AML-193 (cell line): ENCODE measurements at places on chromosomes 12 and 14.

DNA sequence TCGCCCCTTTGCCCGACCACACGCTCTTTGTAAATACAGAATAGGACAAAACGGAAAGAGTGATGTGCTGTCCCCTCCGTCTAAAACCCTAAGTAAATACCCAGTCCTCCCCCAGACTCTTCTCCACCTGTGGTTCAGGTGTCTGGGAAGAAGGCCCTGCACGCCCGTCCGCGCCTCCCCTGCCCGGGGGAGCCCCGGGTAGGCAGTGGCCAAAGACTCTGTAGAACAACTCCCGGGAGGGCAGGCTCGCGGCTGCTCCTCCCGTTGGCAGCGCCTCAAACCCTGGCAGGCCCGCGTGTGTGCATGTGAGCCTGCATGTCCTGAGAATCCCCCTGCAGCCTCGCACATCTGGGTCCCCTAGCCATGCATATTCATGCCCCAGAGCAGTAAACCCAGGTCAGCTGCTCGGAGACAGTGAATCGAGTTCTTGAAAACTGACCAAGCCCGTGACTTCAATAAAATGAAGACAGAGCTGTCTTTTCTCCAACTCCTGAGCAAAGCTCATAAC is 165.8 kb downstream of the MON2 start:
- DNase-seq = no peak

GRCh38 chr14:44204061-44204835 is 302.8 kb downstream of the FSCB start:
- no peak for DNase-seq

- no peak for DNase-seq
These were observed 134.6 kb downstream of the OTOGL start for GRCh38 chr12:80233926-80234325.

DNA sequence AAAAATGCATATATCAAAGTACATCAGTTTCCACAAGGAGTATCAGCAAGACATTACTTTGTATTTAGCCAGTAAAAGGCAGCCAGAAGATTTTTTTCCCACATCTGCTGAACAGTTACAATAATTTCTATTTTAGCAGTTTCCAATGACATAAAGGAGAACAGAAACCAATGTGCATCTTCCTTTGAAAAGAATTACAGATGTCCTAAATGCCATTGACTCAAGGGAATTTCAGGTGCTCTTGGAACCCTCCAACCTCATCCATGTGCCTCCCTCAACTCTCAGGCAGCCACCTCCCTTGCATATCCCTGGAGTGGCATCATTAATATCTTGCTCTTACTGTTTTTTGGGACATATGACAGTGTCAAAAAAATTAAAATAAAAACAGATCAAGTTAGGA is 62.2 kb upstream of the ST8SIA1 start:
- DNase-seq = no peak

DNA sequence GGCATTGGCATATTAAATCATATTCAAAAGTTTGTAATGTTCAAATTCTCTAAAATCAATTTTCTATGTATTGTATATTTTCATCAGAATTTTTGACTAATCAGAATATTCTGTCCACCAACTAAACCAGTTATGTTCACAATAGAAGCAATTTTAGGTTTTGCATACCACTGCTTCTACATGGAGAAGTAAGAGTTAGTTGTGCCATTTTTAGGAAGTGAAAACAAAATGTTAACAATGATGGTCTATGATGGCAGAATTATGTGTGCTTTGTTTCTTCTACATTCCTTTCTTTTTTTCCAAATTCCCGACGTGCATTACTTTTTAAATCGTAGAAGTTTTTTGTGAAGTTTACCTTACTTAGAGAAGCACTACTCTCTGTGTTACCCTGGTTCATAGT is 29.5 kb downstream of the ABHD12B start:
- no peak for DNase-seq

DNA sequence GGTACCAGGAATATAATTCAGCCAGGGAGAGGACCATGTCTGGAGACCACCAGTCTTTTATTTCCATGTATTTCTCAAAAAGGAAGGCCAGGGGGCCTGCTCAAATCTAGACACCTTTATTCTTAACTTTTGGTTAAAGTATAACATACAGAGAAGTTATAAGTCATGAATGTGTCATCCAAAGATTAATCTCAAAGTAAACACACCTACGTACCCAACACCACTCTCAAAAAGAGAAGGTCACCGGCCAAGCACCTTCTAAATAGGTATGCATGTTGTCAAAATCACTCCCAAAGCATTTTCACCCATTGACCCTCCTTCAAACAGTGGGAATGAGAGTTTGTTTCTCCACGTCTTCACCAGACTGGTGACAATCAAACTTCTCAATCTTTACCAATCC is 60.0 kb upstream of the FZD10 start:
- DNase-seq = no peak

DNA sequence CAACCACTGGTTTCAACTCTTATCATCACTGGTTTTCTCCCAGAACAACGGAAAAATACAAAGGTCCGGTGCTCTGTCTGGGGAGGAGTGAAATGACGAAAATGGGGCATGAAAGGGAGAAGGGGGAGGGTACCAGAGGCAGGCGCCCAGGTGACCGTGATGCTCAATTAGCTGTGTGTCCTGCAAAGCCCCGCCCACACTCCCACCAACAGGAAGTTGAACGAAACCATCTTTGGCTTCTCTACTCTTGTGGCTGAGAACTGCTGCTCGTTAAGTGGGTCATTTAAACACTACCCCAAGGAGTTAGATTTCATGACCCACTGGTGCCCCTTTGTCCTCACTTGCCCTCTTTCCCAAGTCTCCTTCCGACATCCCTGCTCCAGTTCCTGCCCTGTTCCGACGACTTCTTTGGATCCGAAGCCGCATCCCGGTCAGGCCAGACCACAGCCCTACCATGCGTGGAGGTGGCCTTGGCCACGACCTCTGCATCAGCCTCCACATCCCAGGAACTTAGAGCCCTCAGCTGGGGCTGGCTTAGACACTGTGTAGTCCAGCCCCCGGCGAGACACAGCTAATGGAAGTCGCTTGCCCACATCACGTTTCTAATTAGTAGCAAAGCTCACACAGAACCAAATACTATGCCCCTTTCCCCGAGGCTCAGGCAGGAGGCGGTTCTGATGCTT is 11.4 kb upstream of the LRTM2 start:
- no peak for DNase-seq

GRCh38 chr14:64060199-64060545 is 207.4 kb downstream of the SYNE2 start:
- DNase-seq = no peak

DNA sequence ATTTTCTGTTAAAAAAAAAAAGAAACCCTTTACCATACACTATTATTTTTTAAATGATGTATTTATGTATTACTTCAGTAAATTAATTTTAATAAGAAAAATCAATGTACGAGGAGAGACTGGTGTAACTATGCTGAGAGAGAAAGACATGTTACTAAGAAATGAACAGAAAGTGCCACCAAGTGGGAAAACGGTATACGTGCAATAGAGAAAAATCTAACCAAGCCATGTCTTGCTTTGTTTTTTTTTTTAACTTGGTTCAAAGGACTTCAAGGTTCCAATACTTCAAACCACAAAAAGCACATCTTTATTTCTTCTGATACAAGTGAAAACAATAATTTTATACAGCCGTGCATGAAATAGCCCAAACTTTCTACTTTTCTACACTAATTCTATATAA is 22.9 kb downstream of the NDUFA12 start:
- DNase-seq = peak; percentile 18

DNA sequence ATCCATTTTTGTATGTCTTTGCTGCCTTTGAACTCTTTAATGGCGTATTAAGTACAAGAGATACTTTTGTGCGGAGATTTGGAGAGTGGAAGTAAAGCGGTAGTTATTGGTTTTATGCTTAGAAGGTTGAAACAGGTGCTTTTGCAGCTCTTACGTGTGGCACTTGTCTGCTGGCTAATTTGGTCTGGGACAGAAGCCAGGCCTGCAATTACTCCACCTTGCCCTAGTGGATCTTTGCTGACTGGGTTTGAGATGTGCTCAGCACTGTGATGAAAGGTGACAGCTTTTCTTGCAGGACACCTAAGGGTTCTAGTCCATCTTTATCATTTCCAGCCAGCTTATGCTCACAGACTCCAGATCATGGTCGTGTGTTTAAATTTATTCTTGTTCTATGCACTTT is 252.5 kb downstream of the RPL10L start:
- DNase-seq = no peak

GRCh38 chr12:121144416-121144914 is 11.8 kb downstream of the P2RX7 start:
- DNase-seq = peak; percentile 63

DNA sequence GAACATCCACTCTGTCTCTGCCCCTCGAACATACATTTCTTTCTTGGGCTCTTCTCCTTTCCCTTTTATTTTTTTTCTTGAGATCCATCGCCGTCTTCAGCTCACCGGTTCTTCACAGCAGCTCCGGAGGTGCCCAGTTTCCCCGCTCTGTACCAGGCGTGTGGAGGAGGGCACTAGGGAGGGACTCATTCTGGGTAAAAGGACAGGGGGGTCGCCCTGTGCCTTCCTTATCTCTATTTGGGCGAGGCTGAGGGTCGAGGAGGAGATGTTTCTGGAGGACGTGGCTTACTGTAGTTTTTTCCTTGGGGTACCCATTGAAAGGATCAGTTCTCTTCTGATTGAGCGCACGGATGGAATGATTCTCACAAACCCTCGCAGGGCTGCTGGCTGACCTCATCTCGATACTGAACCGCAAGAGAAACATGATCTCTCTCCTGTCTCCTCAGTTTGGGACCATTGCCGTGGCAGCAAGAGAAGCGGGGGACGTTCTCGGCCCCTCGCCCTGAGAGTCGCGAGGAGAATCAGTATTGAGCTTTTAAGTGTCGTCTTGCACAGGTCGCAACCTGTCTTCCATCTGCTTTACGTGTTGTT is 386 bp downstream of the LIN52 start:
- no peak for DNase-seq

DNA sequence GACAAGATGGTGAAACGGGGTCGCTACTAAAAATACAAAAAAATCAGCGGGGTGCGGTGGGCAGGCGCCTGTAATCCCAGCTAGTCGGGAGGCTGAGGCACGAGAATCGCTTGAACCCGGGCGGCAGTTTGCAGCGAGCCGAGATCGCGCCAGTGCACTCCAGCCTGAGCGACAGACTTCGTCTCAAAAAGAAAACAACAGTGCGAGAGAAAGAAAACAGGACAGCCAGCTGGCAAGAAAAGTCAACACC is 633 bp upstream of the RNU4-2 start:
- DNase-seq = no peak

GRCh38 chr12:72148709-72149108 is 123.5 kb upstream of the TRHDE start:
- no peak for DNase-seq

DNA sequence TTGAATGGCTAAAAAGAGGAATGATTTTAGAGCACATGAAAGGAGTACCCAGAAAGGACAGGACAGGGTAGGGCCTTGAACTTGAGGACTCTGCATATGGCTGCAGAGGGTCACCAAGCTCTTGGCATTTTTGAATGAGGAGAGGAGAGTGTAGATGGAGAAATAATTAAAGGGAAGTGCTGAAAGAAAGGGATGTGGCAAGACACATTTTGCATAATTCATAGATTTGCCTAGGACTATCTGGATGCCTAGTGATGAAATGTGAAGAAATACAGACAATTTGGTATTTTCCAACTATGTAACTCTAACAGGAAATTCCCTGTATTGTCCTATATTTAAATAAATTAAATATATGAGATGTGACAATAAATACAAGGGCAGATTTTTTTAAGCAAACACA is 27.5 kb upstream of the MDM1 start:
- DNase-seq = peak; percentile 91

DNA sequence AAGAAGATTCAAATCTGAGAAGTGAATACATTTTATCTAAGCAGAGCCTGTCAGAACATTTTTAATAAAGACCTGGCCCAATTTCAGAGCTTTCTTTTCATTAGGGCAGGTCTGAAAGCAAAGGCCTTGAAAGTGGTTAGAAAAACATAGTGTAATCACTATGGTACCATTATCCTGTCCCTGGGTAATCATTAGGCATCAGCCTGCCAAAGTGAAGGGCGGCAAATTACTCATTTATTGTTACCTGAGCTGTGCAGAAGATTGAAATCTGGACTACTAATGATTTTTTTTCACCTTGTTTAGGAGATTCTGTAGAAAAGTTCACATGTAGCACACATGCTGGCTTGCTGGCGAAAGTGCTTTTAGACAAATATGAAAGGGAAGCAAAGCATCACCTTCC is 92.6 kb upstream of the PRKD1 start:
- DNase-seq = no peak

GRCh38 chr12:114479831-114480230 is 73.9 kb upstream of the TBX5 start:
- no peak for DNase-seq

- DNase-seq = no peak
These were observed at the start of gene CSRP2 for GRCh38 chr12:76878899-76879709. CSRP2 (minus strand) TSS chr12:76879019; CDS start chr12:76866260, 12,759 bp downstream.

DNA sequence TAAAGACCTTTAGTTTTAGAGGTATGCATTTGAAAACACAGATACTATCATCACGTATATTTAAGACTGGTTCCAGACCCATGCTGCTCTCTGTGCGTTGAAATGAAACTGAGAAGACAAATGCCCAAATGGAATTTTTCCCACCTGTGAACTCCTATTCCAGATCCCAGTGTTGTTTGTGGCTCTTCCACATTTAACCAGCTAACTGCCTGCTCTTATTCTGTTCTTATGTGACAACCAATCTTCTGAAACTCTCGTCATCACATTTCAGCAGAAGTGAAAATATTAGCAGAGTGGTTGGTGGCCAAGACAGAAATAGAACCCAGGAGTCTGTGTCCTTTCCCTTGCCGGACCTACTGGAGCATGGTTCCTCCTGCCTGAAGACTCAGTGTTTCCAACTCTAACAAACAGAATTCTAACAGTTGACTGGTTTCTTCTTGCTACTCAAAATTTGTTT is 460.2 kb downstream of the RAD51B start:
- no peak for DNase-seq

- DNase-seq = no peak
These were observed 4.0 kb downstream of the ASCL1 start for GRCh38 chr12:102961466-102961855.

GRCh38 chr14:95346820-95347219 is 27.1 kb upstream of the CLMN start:
- no peak for DNase-seq

GRCh38 chr12:64737539-64737938 is 21.7 kb downstream of the GNS start:
- DNase-seq = no peak

DNA sequence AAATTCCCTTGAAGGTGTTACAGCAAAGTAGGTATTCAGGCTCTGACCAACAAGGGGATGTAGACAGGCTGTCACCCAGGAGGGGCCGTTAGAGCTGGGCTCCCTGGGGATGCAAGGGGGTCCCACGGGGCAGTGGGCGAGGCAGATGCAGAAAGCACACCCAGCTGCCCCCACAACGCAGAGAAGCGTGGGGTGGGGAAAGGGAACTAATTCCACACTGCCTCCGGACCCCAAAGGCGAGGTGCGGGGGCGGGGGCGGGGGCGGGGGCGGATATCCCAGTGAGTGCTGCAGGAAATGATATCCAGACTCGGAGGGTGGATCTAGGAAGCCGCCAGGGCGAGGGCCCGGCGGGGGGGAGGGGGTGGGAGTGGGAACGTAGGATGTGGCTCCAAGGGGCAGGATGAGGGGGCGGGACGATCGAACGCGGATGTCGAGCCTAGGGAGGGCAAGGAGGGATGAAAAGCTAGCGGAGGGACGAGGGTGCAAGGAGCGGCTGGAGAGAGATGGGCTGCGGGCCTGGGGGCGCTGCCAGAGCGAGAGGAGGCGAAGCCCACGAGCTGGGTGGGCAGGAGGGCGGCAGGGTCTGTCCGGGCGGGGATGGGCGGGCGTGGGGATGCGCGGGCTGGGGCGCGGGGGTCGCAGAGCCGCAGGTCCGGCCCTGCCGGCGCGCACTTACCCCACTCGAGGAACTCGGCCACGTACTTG is 874 bp downstream of the CDC42BPB start:
- DNase-seq = no peak

GRCh38 chr12:75656648-75657047 is 145.2 kb upstream of the KRR1 start:
- DNase-seq = no peak
